Ureter (tissue), 1 donor: ENCODE measurements at places on chromosomes 13 and 19.

DNA sequence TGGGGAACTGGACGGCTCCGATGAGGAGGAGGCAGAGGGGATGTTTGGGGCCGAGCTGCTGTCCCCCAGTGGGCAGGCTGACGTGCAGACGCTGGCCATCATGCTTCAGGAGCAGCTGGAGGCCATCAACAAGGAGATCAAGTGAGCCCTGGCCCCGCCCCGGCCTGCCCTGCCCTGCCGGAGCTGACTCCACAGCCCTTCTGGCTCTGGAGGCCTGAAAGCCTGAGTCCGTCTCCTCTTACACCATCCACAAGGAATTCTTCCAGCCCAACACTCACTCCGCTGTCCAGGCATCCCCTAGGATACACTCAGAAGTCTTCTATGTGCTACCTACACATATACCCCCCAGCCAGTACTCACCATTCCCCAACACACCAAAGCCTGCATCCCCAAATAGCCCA is 17.4 kb downstream of the PPFIA3 start:
- no peak for DNase-seq

DNA sequence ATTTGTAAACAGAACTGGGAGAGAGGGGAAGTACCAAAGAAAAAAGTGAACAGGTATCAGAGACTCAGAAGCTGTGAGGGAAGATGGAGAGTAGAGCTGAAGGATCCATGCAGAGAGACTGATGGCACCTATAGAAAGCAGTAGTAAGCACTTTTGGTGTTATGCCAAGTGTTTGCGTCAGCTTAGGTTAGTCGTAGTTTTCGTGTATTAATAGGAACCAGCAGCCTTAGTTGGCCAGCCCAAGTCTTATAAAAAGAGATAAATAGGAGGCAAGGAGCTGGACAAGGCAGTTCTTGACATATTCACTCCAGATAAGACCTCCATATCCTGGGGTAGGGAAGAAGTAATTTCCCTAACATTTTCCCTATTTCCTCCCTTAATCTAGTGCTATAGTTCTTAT is 214.2 kb downstream of the OXGR1 start:
- no peak for DNase-seq

DNA sequence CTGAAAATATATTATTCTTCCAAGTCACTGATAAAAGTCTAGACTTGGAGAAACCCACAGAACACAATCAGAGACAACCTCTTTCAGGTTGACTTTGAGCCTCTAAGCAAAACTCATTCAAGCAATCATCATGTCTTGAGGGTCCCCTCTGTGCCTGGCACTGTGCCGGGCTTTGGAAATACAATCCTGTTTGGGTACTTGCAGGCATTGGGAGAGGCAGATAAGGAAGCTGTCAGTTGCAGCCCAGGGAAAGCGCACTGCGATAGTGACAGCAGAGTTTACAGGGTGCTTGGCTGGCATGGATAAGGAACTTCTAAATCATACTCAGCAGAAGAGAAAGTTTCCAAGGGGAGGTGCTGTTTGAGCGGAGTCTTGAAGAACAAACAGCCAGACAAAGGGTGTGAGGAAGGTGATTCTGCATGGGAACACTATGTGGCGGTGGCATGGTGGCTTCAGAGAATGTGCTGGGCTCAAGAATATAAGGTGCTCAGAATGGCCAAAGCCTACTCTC is 9.1 kb downstream of the SERP2 start:
- no peak for DNase-seq

GRCh38 chr19:873084-873483 is 13.6 kb downstream of the CFD start:
- DNase-seq: no peak

DNA sequence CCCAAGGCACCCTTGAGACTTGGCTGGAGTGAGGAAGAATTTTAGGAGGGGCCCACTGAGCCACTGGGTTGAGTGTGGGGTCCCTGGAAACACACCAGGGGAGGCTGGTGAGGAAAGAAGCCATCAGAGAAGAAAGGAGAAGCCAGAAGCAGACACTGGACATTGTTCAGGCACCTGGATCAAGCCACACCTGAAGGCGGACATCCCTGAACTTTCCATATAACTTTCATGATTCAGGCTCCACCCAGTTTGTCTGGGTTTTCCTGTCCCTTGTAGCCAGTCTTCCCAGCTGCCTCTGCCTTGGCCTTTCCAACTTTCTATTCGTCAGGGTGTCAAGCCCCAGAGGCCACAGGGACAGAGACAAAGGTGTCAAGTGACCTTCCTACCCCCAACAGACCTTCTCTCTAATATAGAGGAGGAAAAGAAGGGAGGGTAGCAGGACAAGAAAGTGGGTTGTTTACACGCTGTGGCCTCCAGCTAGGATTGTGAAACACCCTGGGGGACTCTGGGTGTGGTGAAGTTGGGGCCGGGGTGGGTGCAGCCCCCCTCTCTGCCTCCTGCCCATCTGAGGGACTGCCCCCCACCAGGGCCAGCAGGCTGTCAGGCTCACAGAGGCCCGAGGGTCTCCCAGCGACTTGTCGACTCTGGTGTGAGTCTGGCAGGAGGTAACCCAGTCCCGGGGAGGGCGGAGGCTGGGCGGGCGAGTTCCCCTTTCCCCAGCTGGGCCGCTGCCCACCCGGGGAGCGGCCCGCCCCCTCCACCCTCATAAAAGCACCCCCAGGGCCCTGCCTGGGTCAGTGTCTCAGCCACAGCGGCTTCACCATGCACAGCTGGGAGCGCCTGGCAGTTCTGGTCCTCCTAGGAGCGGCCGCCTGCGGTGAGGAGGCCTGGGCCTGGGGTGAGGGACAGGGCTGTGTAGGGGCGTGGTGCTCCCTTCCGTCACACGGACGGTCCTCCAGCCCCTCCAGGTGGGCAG is at the start of gene CFD:
Gene CFD, plus strand, starts transcription at position 797 of the 976 bp plus-strand sequence. Its CDS starts 26 bp downstream, at position 823.
- no peak for DNase-seq

DNA sequence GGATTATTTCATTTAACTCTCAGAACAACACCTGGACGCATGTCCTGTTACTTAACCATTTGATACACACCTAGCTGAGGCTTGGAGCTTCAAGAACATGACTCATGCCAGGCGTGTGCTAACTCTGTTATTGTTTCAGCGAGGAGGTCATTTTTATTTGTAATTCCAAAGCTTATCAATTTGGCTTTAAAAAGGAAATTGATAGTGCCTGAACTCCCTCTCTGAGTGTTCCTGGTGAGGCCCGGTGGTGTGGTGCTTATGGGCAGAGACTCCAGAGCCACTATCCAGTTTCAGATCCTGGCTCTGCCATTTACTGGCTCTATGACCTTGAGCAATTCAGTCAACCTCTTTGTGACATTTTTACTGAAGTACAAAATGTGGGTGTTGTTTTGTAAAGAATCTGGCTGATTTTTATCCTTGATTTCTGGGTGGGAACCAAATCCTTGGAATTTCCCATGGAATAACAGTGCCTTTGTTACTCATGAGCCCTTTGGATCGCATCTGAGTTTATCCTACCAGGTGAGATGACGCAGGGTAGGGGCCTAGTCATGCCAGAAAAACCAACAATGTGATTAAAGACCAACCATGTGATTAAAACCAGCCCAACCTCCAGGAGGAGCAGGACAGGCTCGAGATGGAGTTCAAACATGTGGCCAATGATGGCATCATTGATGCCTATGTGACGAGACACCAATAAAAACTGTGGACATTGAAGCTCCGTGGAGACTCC is 198.8 kb downstream of the MYO16 start:
- DNase-seq: no peak
